ENCODE measurements at places on chromosomes 12 and 14.

- no peak for DNase-seq
These were observed 59.4 kb upstream of the TUNAR start for GRCh38 chr14:95817271-95817670.

- no peak for DNase-seq
These were observed 28.7 kb downstream of the AICDA start for GRCh38 chr12:8584004-8584403.

DNA sequence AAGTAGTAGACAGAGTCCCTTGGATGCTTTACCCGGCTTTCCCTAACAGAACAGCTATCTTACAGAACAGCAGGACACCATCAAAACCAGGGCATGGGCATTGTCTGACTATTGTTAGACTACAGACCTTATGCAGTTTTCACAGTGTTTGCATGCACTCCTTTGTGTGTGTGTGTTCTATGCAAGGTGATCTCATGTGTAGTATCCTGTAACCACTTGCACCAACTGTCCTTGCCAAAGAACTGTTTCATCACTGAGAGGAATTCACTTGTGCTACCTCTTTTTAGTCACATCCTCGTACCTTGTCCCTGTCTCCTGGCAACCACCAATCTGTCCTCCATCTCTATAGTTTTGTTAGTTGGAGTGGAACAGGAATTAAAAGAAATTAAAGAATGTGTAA lies 183.6 kb upstream of the PZP start:
- DNase-seq = no peak

DNA sequence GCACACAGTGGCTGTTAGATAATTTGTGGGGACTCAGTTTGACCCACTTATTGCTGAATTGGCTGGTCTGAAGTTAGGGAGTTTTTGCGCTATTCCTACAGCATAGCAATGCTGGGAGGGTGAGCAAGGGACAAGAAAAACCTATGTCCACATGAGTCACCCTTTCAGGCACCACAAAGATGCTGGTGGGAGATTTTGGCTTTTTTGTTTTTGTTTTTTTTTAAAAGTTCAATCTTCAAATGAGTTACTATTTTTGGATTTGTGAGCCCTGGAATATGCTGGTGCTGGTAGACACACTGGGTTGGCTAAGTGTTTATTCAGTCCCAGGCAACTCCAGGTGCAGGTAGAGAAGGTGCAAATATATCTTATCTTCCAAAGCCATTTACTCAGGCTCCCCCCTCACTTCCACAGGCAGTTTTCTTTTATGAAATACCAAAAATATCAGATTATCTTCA lies 143.4 kb downstream of the BTG1 start:
- DNase-seq = no peak

GRCh38 chr12:95318071-95318545 lies 100.5 kb downstream of the VEZT start:
- peak; percentile 73 for DNase-seq

DNA sequence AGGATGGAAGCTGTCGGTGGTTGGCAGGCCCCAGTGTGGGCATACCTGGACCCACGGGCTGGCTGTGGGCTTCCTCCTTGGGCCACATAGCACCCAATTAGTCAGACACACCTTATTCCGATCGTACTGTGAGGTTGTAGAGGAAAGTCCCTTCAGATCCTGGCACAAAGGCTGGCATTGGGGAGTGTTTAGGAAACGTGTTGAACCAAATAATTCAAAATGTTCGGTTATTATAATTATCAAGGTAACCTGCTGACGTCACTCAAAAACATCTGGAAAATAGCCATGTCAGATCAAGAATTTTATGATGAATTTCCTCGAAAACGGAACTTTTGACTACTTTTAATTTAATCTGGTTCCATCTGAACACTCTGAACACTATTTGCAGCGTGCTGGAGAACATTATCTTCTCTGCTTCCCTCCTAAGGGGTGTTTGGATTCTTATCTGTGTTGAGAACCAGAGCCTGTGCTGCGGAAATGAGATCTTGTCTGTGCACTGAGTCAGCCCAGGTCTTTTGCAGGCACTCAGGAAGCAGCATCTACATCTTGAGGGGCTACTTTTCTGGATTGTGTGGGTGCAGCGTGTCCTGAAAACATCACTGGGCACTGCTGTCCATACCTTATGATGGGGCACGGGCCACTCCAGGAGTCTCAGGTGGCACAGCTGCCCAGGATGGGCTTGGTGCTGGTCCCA lies 100.3 kb downstream of the SLC25A47 start:
- no peak for DNase-seq

DNA sequence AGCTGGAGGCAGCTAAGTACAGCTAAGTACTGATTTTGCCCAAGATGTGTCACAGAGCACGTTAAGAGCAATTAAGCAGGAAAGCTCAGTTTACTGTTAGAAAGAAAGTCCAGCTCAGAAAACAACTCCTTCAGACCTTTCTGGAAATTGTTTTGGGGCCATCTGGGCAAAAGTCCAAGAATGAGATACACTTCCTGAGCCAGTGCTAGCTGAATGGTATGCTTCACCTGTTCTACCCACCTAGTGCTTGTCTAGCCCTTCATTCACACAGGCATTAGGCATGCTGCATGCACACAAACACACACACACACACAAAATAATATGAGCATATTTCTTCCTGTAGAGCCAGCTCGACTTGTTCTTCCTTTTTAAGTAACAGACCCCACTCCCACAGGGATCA lies 6.6 kb upstream of the IKZF4 start:
- DNase-seq = no peak

- no peak for DNase-seq
These were observed 207.3 kb downstream of the DAD1 start for GRCh38 chr14:22381766-22382165.

DNA sequence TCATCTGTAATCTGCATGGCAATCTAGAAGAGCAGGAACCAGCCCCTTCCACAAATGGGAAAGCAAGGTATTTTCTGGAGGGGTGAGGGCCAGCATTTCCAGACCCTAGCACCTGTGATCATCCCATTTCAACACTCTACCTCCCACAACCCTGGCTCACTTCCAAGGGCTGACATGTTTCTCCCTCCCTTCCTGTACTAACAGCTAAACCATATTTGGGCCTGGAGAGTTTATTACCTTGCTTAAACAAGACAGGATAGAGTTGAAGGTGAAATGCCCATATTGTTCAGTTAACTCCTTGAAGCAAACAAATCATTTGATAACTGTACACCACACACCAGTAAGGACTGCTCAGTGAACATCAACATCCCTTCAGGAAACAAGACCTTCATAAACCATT lies 158.4 kb downstream of the PPM1H start:
- DNase-seq = no peak

DNA sequence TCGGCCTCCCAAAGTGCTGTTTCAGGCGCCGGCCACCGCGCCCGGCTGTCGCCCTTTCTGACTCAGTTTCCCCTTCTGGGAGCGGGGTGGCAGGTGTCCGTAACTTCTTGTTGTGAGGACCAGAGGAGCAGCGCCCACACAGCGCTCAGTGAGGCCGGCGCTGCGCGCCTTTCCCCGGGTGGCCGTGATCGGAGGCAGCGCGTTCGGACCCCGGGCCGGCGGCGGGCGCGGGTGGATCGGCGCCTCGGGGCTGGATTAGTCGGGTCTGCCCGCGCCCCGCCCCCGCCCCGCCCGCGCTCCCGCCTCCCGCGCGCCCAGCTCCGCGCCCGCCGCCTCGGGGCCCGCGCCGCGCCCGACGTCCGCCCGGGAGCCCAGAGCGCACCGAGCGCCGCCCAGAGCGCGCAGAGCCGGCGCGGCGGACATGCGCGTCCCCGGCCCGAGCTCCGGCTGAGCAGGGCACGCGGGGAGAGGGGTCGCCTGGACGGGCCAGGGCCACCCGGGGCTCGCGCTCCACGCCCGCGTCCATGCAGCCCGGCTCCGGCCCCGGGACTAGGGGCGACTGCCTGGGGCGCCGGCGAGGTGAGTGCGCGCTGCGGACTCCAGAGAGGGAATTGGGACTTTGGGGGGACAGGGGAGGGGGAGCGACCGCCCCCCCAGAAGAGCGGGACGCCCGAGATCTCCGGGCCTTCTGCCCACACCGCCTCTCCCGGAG lies 50.6 kb downstream of the LRCOL1 start:
- DNase-seq = peak; percentile 42

DNA sequence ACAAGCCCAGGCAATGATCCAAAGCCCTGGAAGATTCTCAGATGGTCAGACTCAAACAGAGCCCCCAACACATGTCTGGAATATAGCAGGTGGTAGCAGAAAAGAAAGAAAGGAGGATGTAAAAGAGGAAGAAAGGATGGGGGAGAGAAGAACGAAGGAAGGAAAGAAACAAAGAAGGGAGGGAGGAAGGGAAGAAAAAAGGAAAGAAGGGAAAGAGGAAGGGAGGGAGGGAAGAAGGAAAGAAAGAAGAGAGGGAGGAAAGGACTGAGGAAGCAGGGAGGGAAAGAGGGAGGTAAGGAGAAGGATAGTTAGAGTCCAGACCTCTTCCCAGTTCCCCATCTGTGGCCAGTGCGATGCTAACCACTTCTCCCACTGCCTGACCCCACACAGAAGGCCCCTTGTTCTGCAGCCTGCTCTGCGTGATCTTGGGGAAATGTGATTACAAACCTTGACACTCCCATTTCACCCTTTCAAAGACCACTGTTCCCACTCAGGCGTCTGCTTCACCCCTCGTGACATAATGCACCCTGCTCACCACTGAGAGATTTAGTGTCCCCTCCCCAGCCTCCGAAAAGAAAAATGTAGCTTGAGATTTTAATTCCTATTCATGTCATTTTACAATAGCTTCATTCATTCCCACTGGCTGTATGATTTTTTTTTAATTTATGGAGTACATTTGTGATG lies 357.9 kb downstream of the BCL11B start:
- no peak for DNase-seq

DNA sequence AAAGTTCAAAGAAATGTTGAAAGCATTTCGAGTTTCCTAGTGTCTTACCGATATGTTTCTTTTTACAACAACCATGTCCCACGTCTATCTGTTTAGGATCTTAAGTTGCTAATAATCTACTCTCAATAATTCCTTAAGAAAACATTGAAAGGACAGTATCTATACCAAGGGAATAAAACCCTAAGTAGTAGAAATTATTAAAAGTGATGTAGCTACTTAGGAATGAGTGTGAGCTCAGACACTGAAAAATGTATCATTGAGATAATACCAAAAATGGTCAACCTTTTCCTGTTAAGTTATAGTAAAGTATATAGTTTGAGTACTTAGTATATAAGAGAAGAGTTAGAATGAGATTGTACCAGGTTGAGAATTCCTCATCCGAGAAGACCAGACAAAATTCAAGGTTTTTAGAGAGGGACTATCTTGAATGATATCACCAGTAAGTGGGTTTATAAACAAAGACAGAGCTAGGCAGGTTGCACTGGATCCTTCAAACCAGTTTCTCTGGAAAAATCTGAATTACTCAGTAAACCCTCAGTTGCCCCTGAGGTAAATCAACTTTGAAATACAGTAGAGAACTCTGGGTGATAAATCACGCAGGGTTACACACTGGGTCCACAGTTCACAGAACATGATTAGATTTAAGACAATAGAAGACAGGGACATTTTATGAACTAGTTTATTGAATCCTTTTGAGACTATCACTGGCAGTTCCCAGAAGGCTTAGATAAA lies 96.8 kb downstream of the ERGIC2 start:
- DNase-seq = peak; percentile 41

DNA sequence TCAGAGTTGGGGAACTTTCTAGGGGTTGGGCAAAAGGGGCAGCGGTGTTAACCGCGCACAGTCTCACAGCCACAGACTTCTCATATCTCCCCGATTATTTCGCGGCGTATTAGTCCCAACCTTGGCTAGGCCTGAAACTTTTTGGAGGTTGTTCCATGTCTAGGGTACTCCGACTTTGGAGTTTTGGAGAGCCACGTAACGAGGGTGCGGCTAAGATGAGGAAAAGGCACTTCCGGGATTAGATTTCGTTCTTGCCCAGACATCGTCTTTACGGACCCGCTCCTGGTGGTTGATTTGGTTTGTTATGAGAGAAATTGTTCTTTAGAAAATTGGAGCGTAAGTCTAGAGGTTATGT lies 513 bp downstream of the CCNK start:
- DNase-seq = peak; percentile 38

GRCh38 chr14:67900231-67900630 lies 80.7 kb downstream of the RAD51B start:
- no peak for DNase-seq

GRCh38 chr14:50943943-50944646 lies at the start of gene PYGL:
Gene PYGL, minus strand, starts transcription at chr14:50944483. Its CDS starts 80 bp downstream, at chr14:50944403.
- peak; percentile 71 for DNase-seq

- DNase-seq = no peak
These were observed 91.0 kb downstream of the NTN4 start for GRCh38 chr12:95699579-95699978.

DNA sequence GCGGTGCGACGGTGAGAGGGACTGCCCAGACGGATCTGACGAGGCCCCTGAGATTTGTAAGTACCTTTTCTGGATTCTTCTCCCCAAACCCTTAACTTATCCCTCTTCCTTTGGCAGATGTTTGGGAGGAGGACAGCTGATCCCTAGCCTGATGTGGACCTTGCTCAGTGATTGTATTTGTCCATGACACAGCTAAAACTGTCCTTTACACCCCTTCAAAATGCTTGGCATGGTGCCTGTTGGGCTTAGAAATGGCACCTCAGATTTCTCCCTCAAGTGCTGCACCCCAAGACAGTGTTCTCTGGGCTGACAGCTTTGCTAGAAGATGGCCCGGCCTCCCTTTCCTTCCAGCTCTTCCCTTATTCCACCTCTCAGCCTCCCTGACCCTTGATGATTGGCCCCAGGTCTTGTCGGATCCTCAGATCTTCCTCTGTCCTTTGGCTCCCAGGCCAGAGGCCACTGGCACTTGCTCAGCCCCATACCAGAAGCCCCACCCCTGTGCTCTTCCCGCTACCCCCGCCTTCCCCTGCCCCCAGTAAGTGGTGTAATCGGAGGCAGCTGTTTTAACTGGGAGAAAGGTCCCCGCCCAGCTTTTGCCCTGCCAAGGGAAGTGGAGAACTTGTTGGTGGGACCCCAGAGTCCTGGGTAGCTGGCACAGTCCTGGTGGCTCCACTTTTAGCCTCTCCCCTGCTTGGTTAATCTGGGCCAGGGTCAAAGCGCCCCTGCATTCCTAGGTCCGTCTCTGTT lies 8.7 kb downstream of the LRP1-AS start:
- peak; percentile 39 for DNase-seq

- DNase-seq = no peak
These were observed 88.4 kb downstream of the CAND1 start for GRCh38 chr12:67357376-67358125.

- DNase-seq = peak; percentile 75
These were observed 756.5 kb upstream of the TBX3 start for GRCh38 chr12:115440438-115440837.

GRCh38 chr14:105919458-105920150 lies 393.2 kb downstream of the TMEM121 start:
- no peak for DNase-seq

DNA sequence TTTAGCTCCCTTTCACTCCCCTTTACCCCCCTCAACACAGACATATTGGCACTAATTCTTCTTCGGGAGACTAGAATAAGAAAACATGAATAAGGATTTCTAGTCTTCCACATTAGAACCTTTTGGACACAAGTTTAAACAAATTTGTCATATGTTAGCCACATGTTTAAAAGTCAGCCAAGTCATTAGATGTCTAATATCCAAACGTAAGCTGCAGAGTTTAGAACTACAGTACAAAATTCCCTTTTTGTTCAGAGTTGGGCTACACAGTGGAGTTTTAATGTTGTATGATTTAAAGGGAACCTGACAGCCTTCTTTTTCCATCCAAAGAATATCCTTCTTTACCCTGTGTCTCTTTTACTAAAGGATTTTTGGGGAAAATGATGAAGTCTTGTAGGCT lies 79.8 kb downstream of the PDE6H start:
- no peak for DNase-seq

GRCh38 chr12:124809878-124810277 lies 53.8 kb downstream of the SCARB1 start:
- no peak for DNase-seq

- no peak for DNase-seq
These were observed 35.0 kb upstream of the CFAP54 start for GRCh38 chr12:96454396-96454795.

GRCh38 chr12:1634590-1635191 lies 5.7 kb downstream of the WNT5B start:
- peak; percentile 83 for DNase-seq

Measured in fibroblast of pulmonary artery (primary cell).